GM06990 (cell line): ENCODE measurements at places on chromosomes 6 and 20.
A peak's percentile ranks its signal among the peaks of the same experiment; 100 is the strongest.

- no peak for DNase-seq
These were observed 33.0 kb downstream of the RRBP1 start for GRCh38 chr20:17648791-17649730.

GRCh38 chr6:20375436-20375835 lies 26.2 kb upstream of the E2F3 start:
- DNase-seq, result no peak

DNA sequence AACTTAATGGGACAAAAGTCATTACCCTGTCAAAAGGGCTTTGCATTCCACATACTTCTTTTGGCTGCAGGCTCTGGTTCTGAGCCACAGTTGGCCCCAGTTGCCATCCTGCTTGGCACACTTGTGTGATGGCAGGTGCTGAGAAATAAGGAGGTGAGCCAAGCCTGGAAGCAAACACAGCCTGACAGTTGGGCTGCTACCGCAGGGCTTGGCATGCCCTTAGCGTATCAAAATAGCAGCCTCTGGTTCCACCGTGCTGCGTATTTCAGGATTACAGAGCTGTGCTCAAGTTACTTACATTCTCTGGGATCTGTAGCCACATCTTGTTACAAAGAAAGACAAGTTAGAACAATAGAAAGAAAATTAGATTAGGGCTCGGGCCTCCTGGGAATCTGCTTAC lies 11.1 kb downstream of the MTHFD1L start:
- no peak for DNase-seq

DNA sequence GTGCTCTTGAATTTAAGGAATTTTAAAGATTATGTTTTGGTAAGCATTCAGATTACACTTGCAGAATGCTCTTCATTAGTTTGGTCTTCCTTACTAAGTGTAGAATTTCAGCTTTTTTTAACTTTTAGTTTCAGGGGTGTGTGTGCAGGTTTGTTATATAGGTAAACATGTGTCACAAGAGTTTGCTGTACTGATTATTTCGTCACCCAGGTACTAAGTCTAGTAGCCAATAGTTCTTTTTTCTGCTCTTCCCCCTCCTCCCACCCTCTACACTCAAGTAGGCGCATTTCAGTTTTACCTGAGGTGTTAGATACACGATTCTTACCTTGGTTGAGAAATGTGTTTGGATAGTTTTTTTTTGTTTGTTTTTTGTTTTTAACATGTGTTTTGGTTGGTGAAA lies 68.3 kb downstream of the AFG1L start:
- DNase-seq, result no peak

DNA sequence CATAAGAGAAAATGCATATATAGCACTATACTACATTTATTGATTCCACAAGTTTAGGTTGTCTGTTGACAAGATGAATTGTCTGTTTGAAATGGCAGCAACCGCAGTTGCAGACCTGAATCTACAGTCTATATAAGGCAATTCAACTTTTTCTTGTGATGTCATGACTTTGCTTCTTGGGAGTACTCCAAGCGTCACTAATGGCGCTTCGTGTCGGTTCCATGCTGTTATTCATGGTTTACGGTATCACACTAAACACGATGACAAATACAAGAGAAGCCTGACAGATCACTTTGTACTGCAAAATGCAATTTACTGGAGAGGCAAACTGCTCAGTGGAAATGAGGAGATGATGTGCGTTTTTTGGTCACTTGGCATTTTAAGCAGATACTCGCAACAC lies 280.3 kb upstream of the TCF21 start:
- DNase-seq, result no peak

DNA sequence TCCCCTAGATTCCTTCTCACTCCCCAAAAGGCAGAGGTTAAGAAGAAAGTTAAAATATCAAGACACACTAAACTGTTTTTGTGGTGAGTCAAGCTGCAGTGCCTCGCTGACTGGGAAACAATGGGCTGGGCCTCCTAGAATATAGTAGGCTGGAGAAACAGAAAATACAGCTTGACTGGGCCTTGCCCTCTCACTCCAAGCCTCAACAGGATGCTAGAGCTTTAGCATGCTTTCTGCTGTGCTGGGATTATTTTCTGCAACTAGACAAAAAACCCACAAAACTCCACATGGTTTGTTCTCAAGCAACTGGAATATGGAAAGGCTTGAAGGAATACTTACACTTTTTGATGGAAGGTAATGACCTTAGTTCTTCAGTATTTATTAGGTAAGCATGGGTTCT lies 27.9 kb downstream of the FOXO3 start:
- no peak for DNase-seq

GRCh38 chr6:16741112-16742016 lies 19.9 kb downstream of the ATXN1 start:
- DNase-seq, result peak; percentile 16

DNA sequence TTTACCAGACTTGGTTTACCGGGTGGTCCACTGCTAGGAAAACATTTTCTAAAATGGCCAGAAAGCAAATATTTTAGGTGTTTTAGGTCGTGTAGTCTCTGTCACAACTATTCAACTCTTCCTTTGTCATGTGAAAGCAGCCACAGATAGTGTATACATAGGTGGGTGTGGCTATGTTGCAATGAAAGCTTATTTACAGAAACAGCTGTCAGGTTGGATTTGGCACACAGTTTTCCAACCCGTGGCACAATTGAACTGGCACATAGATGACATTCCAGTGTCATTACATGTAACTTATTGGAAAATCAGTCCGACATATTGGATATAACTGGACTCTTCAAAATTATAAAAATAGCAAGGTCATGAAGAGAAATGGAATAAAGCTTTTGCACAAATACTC lies 68.9 kb upstream of the KCNQ5 start:
- DNase-seq, result no peak

DNA sequence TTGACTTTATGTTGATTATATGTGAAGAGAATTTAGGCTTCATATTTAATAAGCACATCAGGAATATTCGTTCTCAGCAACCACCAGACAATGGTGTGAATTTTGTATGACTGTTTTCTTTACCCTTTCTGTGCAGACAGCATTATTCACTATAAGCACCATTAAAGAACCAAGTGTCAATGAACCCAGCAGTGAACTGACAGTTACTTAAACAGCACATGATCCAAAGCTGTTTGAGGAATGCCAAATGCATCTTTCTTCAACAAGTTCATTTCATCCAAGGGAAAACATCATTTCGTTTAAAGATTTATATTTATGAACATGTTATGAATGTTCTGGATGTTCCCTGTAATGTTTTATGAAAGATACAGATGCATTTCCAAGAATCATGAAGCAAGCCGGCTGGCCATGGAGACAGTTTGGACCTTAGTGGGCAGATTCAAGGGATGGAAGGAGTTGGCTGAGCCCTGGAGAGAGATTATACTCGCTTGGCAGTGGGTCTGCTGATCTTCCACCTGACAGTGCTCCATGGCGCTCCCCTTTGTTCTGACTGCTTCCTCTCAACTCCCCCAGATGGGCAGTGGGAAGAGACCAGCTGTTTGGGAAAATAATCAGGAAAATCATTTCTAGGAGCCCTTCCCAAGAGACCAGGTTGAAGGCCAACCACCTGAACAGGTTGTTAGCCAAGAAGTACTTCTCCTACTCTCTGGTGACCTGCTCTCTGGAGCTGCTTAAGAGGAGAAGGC lies 326.0 kb upstream of the RSPO3 start:
- no peak for DNase-seq

GRCh38 chr6:149249370-149250357 lies 67.8 kb upstream of the TAB2 start:
- no peak for DNase-seq

- DNase-seq, result no peak
These were observed 150.0 kb downstream of the BTBD3 start for GRCh38 chr20:12067686-12068085.

DNA sequence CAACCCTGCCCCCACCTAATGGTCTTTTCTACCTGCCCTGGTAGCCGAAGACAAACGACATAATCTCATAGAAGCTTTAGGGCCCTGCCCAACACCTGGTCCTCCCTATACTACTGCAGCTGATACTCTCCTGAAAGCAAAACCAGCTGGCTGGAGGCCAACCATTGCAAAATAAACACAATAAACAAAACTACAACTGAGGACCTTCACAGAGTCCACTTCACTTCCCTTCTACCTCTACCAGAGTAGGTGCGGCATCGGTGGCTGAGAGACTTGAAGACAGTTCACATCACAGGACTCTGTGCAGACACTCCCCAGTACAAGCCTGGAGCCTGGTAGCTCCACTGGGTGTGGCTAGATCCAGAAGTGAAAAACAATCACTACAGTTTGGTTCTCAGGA lies 476.2 kb downstream of the MMUT start:
- DNase-seq, result no peak

GRCh38 chr6:32796848-32797776 lies 19.7 kb downstream of the HLA-DOB start:
- DNase-seq, result peak; percentile 62

GRCh38 chr6:131756039-131756438 lies 45.2 kb upstream of the CTAGE9 start:
- DNase-seq, result no peak

DNA sequence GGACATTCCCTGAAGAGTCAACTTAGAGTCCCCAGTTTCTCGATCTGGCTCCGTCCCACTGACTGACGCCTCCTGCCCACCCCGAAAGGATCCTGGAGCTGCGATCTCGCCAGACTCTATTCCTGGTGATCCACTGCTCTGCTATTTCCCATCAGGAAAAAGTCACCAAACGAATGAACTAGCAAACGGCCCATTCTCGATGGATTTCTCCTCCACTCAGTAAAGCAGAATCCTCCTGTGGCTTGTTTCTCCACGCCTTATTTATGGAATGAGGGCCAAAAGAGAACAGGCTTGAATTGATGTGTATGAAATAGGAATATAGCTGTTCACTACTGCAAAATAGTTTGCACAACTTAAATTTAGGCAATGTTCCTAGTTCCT lies 5.4 kb downstream of the NKX2-4 start:
- DNase-seq, result no peak

- no peak for DNase-seq
These were observed 149.8 kb upstream of the AKIRIN2 start for GRCh38 chr6:87851674-87852299.

GRCh38 chr6:162220876-162221275 lies 506.7 kb downstream of the PRKN start:
- no peak for DNase-seq

DNA sequence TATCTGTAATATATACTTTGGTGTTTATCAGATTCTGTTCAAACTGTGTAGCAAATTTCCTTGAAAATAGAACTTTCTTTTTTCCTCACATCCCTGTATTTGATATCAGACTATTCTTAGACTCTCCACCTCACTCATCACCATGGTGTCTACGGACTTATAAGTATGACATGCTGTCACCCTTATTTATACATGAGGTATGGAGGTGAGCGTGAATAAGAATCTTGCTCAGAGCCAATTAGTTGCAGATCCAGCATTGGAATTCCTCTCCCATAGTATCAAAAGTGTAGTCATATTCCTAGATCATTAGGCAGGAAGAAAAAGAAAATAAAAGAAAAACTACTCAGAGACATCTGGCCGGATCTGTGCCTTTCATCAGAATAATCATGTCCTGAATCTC lies 43.0 kb downstream of the TPD52L1 start:
- no peak for DNase-seq

- DNase-seq, result no peak
These were observed 212.3 kb downstream of the TFAP2C start for GRCh38 chr20:56841346-56841908.

DNA sequence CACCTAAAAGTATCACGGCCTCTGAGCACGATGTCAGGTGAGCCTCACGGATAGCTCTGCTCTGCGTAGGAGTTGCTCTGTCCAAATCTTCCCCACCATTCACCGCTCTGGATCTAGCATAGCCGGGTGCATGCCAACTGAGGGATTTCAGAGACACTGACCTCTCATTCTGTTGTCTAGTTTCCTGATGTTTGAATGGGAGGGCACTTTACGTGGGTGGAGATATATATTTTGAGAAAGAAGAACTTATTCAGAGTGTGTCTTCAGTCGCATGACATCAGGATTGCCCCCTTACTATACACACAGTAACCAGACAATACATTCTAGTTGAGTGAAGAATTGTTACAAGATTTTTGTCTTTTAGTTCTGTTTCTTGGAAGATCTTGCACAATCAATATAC lies 96.5 kb upstream of the CITED2 start:
- no peak for DNase-seq

DNA sequence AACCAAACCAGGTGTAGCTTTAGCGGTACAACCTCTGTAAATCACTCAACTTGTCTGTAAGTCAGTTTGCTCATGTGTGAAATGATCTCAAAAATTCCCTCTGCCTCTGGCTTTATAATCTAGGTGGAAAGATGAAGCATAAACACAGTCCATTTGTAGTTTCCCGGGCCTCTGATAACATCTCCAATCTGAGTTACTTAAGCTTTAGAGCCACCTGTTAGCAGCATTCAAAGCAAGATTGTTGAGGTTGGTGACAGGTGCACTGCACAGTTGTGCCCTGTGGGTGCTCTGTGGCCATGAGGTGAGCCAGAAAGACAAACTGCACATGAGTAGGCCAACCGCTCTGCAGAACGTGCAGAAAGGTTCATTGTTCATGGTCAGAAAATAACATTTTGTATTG lies 53.7 kb downstream of the MOCS1 start:
- no peak for DNase-seq

DNA sequence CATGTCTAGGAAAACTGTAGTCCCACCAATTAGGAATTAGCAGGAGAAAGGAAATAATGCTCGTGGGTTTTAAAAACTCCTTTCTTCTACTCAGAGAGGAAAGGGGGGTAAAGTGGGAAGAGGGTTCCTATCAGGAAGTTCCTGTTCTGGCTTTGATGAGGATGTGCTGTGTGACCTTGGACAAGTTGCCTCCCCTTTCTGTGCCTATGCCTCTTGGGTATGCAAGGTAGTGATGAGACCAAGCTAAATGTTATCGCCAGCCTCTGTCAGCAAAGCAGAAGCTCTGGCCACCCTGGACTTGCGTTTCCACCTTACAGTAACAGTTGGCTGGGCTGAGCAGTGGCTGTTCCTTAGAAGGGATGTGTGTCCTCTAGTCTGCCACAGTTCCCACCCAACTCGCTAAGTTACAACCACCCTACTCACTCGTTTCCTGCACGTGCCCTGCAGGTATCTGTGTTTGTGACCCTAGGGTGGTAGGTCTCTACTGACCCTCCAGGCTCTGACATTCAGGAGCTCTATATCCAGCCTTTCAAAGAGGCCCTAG lies 110.0 kb downstream of the PREX1 start:
- DNase-seq, result no peak

DNA sequence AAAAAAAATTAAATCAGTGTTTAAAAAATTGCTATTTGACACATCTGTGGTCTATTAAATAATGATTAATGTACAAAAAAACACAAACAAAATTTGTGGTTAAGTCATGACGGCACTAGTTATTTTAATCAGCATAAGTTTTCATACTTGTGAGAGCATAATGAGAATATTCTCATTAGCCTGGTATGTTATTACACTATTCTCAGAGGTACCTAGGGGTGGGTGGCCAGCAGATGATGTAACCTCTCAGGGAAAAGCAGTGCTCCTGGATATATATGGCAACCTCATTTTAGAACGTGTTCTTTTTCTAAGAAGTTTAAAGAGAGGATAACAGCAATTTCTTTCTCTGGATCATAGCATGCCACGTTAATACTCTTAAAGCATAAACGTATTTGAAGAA lies 109.2 kb downstream of the GJA1 start:
- no peak for DNase-seq

GRCh38 chr6:9732056-9732455 lies 682.8 kb downstream of the TFAP2A start:
- DNase-seq, result no peak
